ENCODE measurements at places on chromosomes 6 and 20.

DNA sequence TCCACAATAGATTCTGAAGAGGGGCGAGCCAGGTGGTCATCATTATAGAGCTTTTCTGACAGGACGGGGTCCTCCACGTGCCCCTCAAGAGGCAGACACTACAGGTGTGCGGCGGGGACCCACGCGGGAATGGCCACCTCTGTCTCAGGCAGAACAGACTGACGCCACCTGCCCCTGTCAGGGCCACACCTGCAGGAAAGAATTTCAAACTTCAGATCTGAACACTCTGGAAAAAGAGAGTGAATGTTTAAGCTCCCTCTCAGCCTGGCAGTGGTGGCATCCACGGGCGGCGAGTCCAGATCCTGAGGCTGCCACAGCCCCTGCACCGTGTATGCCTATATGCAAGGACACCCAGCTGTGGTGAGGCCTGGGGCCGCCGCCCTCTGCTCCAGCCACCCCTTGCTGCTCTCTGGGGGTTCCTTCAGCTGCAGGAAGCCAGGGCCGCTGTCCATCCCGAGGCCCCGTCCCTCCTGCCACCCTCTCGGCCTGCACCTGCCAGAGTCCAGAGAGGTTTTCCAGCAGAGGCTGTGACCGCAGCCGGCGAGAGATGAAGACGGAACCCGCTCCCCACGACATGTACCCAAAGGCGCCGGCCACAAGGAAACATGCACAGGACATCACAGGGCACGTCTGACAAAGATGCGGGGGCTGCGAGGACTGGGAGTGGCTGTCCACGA lies 234.9 kb downstream of the ERMARD start:
- no peak for DNase-seq

- no peak for DNase-seq
Observed at GRCh38 chr6:34894693-34895092, 5.6 kb downstream of the ANKS1A start.

- DNase-seq = no peak
Observed at GRCh38 chr6:43299338-43300293, 1.6 kb downstream of the SLC22A7 start.

DNA sequence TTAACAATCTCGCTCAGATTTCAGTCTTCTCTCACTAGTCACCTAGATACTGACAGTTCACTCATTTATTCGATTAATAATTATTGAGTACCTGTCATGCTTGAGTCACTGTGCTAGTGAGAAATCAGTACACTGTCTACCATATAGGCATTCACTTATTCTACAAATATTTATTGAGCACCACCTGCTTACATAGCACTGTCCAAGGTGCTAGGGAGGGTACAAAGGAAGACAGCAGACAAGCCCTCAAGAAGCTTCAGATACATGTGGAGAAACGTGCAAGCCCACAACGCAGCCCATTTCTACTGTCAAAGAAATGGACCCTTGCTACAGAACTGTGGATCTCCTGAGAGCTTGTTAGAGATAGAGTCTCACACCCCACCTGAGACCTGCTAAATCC lies 85.1 kb upstream of the SNAP25 start:
- no peak for DNase-seq

DNA sequence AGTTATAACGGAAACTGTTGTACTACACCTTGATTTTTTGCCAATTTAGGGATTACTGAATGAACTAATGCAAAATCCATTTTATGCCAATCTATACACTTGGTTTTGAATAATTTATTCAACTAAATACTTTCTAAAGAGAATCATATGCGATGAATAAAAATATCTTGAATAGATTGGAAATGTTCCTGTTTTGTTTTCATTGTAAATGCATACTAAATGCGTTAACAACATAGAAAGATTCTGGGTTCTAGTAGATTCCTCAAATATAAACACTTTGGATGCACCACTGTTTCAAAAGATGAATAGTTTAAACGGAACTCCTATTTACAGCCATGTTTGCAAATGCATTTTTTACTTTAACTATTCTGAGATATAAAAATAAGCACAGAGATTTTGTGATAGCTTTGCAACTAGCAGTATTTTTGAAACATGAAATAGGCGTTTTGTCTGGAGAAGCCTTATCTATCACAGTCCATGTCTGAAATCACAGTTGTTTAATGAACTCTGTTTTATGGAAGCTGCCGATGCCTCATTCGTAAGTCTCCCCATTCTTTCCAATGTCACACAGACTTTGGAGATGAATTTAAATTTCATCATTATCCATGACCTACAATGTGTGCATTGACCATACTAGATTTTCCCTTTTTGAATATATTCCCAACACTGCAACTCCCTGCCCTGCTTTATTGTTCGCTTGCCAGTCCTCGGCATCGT lies 277.7 kb upstream of the QKI start:
- DNase-seq = no peak

DNA sequence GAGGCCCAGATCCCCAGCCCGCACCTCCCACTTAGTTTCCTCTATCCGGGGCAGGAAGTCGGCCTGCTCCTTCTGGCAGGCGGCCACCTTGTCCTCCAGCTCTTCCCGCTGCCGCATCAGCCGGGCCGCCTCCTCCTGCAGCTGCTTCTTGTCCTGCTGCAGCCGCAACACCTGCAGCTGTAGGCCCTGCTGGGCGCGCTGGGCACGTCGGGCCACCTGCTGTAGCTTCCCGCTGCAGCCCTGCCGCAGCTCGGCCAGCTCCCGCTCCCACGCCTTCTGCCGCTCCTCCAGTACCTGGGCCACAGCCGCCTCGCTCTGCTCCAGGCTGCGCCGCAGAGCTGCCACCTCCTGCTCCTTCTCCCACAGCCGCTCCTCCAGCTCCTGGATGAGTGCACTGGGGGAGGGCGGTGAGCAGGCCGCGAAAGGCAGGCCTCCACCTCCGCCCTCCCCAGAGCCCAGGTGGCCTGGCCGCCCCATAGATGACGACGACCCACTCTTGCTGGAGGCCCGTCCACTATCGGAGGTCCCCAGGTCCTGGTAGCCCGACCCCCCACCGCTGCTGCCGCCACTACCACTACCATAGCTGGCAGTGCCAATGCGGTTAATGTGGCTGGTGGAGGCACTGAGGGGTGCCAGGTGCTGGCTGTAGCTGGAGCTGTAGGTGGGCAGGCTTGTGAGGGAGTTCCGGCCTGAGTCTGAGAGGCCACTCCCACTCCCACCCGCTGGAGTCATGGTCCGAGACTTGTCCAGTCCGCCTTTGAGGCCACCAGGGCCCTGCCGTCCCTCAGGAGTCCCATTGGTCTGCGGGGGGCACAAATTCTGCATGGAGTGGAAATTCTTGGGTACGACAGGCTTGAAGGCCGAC lies 6.0 kb upstream of the FASTKD5 start:
- no peak for DNase-seq

- DNase-seq = no peak
Observed at GRCh38 chr20:21712443-21713059, 7.1 kb downstream of the PAX1 start.

- DNase-seq = no peak
Observed at GRCh38 chr6:24493945-24494820, 586 bp upstream of the ALDH5A1 start.

DNA sequence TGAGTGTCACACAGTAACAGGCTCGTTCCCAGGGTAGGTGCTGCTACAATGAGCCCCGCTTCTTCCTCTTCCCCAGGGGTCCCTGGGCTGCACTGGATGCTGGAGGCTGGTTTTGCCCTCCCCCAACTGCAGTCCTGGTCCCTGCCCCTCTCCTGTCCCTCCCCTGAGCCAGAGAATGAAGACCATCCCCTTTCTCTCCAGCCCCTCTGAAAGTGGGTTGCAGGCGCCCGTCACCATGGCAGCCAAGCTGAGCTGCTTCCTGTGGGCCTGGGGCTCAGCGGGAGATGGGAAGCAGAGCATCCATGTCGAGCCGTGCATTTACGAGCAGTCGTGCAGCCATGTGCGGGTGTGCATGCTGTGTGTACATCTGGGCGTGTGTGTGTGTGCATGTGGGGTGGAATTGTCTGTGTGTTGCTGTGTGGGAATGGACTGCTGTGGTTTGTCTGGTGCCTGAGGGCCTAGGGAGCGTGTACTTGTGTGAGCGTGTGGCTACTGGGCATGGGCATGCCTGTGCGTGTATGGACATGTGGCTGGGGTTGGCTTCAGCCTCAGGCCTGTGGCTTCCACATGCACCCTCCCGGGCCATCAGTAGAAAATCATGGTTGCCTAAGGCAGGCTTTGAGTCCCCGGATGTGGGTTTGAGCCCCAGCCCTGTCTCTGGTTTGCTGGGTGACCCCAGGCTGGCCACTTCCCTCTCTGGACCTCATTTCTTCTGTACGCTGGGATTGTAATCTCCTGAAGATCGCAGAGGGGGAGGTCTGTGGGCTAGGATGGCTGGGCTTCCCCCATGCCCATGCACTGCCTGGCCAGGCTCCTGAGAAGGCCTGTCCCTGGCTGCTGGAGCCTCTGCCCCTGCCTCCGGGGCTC lies 48.8 kb downstream of the SRC start:
- peak; percentile 68 for DNase-seq

DNA sequence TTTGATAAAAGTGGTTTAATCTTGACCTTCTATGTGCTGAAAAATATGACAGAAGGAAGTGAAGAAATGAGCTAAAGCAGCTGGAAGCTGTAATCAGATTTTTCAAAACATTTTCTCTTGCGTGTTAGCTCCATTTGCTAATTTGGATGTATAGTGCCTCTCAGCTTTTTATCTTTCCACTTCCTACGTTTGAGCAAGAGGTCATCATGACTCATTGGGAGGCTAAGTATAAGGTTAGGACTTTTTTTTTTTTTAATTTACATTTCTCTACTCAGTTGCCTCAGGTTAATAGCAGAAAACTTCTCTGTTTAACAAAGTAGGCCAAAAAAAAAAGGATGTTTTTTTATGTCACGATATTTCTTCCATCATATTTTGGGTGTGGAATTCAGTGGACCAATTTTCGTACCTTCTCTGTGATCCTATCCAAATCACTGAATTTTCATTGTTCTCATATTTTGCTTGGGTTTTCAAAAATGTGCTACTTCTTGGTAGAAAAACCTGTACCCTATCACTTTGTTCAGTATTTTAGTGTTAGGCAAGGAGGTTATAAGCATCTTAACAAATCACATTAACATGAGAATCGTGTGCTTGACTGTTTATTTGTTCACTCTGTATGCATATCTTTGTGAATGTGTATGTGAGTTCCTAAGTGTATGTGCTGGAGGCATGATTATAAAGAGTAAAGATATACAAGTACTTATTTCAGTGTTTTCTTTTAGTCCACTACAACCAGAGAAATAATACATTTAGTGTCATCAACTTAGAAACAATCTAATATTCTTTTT lies 1028.3 kb upstream of the EYS start:
- no peak for DNase-seq

- DNase-seq = no peak
Observed at GRCh38 chr6:113381232-113381631, 475.9 kb upstream of the MARCKS start.

- DNase-seq = no peak
Observed at GRCh38 chr20:49587111-49587570, 19.2 kb upstream of the PTGIS start.

GRCh38 chr6:70222439-70222749 lies 80.5 kb downstream of the COL9A1 start:
- no peak for DNase-seq

DNA sequence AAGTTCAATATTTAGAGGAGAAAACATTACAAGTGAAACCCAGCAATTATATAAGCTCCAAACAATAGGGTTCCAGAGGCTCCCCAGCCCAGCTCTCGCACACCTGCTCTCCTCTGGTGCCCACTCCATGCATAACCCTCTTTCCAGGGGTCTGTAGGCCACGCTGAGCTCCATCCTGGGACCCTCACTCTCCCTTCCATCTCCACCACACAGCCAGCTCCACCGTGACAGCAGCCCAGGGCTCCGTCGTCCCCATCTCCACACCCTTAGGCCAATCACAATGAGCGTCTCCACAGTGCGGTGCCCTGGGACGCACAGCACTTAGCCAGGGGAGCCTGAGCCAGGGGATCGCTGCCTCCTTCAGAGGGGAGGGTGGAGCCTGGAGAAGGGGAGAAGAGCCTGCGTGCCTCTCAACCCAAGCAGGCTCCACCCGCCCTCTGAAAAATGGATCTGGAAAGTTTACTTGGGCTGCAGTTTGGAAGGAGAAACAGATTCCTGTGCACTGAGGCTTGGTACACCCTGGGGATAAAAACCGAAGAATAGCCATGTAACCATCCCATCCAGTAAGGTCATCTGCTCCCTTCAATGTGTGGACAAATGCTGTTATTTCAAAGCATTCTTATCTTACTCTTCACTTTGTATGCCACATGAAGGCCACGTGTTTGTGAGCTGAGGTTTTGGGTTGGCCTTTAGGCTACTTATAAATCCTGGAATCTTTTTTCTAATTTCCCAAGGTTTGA lies 72.4 kb upstream of the GGTLC1 start:
- DNase-seq = no peak

GRCh38 chr6:48098923-48099322 lies 12.1 kb downstream of the PTCHD4 start:
- DNase-seq = no peak

DNA sequence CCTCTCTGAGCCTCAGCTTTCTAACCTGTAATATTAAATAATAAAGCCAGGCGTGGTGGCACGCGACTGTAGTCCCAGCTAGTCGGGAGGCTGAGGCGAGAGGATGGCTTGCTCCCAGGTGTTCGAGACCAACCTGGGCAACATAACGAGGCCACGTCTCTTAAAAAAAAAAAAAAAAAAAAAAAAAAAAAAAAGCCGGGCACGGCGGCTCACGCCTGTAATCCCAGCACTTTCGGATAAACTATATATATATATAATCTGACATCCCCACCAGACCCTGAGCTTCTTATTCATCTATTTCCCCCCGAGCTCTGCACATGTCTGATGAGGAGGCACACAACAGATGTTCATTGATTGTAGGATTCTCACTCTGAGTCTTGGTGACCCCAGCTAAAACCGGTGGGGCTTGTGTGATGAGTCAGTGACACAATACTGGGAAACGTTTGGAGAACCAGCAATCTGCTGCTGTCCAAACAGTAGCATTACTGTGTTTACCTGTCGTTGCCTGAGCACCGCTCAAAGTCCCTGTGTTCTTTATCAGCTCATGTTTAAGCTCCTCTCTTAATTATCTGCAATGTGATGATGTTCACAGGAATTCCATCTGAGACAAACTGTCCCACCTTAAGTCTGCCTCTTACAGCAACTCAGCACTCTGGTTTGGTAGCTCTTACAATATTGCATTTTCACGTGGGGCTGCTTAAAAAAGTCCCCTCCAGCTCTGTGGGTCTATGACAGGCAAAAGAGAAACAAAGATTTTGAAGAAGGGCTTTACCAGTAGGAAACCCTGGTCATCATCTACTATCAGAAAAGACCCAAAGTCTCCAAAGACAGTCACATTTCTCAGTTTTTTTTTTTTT lies 1.0 kb upstream of the SPATA2 start:
- DNase-seq = no peak

Measured in keratinocyte (primary cell).